Activated naive CD8-positive, alpha-beta T cell treated with anti-CD3 and anti-CD28 coated beads, Interleukin-2, amount 50 U/mL, for 24 hours (primary cell): ENCODE measurements at places on chromosomes 6 and 20.

DNA sequence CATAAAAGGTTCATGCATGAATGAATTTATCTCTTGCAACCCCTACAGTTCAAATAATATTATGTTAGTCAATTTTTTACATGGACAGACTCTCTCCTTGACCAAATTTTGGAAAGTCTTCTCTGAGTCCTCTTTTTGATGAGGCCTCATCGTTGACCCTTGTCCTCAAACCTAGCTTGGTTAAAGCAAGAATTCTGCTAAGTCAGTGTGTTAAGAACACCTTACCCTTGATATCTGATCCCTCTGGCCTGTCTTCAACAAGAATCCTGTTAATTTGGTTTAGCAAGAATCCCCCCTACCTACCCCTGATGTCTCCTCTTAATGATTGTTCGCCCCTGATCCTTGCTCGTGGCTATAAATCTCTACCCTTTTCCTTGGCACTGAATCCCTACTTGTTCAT, 301.4 kb downstream of the LAMA2 start:
- no peaks in the 10 kb centered on the region for H3K4me1 ChIP-seq
- no peak overlapping the region for H3K27ac ChIP-seq
- H3K4me3 ChIP-seq = no peak overlapping the region
- H3K36me3 ChIP-seq = no peaks in the 10 kb centered on the region
- DNase-seq = no peak

DNA sequence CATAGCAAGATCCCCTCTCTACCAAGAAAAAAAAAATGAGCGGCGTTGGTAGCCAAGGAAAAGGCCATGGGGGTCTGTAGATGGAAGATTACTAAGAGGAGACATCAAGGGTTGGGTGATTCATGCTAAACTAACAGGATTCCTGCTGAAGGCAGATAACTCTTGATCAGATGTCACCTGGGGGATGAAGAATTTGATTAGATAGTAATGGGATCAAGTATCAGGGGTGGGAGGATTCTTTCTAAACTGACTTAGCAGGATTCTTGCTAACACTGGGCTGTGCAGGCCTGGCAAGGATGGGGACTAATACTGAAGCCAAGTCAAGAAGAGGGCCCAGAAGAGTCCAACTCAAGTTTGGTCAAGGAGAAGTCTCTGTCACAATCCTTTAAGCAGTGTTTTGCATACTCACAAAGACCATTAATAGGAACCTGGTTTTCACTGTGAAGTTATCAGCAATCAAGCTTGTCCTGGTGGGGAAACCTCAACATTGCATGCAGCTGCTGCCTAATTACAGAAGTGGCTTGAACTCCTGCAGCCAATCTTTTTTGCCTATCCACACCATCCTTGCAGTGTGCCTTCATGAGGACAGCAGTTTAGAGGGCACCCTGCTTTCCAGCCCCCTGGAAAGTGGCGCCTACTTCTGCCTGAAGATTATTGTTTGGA, 61.3 kb downstream of the ANKRD6 start:
- H3K36me3 ChIP-seq = no peaks in the 10 kb centered on the region
- no peak overlapping the region for H3K4me3 ChIP-seq
- H3K4me1 ChIP-seq = no peaks in the 10 kb centered on the region
- no peak overlapping the region for H3K27ac ChIP-seq
- no peak for DNase-seq
- H3K27me3 ChIP-seq = no peaks in the 10 kb centered on the region

DNA sequence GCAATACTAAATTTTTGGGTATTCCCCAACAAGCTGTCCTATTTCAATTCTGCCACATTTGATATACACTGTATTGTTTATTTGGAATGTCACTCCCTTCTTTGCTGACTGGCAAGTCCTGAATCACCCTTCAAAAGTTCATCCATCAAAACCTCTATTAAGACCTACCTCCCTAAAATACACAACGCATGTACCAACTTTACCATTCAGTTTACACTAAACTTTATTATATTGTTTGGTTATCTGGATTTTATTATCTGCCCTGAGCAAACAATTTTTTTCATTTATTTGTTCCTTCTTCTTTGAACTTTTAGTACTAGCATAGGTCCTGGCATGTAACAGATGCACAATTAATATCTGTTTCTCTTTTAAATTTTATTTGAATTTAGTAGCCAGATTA, 958.2 kb upstream of the ADGRB3 start:
- DNase-seq = no peak
- no peak overlapping the region for H3K27ac ChIP-seq
- H3K4me3 ChIP-seq = no peak overlapping the region
- no peaks in the 10 kb centered on the region for H3K36me3 ChIP-seq

DNA sequence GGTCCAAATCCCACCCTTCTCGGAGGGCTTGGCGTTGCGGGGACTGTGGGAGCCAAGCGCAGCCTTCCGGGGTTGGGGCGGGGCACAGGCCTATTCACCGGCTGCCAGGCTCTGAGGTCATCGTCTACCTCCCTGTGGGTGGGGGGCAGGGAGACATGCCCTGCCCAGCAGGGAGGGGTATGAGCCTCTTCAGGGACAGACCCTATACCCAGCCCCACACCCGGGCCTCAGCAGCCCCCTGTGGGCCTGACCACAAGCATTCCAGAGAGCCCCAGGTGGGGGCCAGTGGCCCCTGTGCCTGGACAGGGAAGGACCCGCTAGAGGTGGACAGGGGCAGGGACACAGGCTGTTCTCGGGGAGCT, 11.6 kb downstream of the LAMA5 start:
- H3K4me3 ChIP-seq = no peak overlapping the region
- no peaks in the 10 kb centered on the region for H3K4me1 ChIP-seq
- peaks cover 2% of the 10 kb centered on the region for H3K27me3 ChIP-seq

GRCh38 chr6:124964764-124965105, 2.5 kb downstream of the RNF217 start:
- DNase-seq = no peak
- H3K27me3 ChIP-seq = peaks cover 43% of the 10 kb centered on the region
- H3K27ac ChIP-seq = no peak overlapping the region
- peaks cover 2% of the 10 kb centered on the region for H3K36me3 ChIP-seq
- no peak overlapping the region for H3K4me3 ChIP-seq
- peaks cover 10% of the 10 kb centered on the region for H3K4me1 ChIP-seq

DNA sequence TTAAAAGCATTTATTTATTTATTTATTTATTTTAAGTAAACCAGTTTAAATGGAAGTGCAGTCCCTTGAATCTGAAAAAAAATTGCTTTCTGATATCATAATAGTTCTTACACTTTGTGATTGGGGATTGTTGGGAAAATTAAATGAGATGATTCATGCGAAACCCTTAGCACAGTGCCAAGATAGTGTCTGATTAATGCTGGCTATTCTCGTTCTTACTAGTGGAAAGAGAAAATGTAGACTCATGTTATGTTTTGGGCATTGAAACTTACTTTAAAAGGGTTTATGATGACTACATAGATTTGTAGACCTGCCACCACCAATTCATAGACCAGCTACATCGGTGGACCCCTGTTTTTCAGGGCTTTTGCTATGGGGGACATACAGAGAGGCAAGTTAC, 229.2 kb upstream of the ZFP64 start:
- no peak for DNase-seq
- peaks cover 9% of the 10 kb centered on the region for H3K4me1 ChIP-seq
- H3K4me3 ChIP-seq = no peak overlapping the region

DNA sequence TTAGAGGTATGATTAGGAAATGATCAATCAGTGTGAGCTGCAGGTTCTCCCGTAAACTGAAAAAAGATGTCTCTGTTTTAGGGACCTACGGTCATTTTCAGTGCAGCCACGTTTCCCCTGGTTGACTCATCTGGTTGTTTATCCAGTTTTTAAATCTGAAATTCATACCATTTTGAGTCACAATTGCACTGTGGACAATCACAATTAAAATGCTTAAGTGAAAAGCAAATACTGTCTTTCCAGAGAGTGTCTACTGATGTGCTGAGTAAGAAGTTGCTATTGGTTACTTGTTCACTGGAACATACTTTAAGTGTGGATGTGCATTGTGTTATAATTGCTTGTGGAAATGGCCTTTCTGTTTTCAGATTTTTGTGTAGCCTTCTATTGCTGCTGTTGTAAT, 305.1 kb upstream of the SASH1 start:
- H3K36me3 ChIP-seq = no peaks in the 10 kb centered on the region
- H3K27me3 ChIP-seq = no peaks in the 10 kb centered on the region
- no peak overlapping the region for H3K4me3 ChIP-seq

DNA sequence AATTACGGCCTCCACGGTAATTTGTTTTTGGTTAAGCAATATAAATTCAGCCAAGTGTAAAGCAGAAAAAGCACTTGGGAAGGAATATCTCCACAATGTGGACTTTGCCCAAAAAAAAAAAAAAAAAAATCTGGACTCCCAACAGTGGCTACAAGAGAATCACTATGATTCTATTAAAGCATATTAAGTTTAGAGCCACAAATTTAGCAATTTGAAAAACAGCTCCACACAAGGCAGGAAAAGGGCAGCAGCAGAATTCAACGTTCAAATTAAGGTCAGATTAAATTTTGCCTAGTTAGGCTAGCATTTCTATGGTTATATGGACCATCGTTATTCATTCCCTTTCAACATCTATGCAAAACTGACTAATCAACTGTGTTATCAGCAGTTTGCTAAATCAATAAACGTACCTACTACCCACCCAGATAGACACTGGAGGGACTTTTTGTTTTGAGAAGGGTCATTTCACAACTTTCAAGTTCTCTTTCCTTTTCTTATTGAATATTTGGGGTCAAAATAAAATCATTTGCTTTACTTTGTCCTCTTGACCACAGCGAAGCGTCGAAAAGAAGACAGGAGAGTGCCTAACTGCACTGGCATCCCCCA, 1.0 kb downstream of the MCM9 start:
- H3K27me3 ChIP-seq = no peaks in the 10 kb centered on the region
- peak overlapping the region; percentile 86 for H3K4me3 ChIP-seq
- H3K36me3 ChIP-seq = peaks cover 46% of the 10 kb centered on the region
- DNase-seq = no peak
- peaks cover 30% of the 10 kb centered on the region for H3K4me1 ChIP-seq
- H3K27ac ChIP-seq = peak overlapping the region; percentile 90
